ENCODE measurements at places on chromosomes 2 and 18.

GRCh38 chr2:201642086-201642578 is 1.2 kb downstream of the TMEM237 start:
- DNase-seq = no peak

DNA sequence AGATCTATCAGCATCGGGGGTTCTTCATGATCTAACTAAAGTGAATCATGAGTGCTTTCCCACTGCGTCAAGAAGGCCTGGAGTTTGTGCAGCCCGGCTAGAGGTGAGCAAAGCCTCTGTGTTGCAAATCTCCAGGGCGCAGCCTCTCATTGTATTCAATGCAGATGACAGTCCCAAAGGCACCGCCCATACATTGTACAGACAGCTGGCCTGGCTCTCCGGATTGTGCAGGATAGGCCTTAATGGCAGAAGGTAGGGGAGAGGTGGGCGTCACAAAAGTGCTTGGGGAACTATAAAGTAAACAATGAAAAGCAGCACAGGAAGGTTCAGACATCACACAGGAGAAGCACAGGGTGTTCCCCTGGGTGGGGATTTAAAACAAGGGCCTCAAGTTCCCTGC is 907 bp upstream of the GYPC start:
- no peak for DNase-seq

- peak; percentile 56 for DNase-seq
Observed at GRCh38 chr2:63399156-63399555, 189.1 kb downstream of the WDPCP start.

DNA sequence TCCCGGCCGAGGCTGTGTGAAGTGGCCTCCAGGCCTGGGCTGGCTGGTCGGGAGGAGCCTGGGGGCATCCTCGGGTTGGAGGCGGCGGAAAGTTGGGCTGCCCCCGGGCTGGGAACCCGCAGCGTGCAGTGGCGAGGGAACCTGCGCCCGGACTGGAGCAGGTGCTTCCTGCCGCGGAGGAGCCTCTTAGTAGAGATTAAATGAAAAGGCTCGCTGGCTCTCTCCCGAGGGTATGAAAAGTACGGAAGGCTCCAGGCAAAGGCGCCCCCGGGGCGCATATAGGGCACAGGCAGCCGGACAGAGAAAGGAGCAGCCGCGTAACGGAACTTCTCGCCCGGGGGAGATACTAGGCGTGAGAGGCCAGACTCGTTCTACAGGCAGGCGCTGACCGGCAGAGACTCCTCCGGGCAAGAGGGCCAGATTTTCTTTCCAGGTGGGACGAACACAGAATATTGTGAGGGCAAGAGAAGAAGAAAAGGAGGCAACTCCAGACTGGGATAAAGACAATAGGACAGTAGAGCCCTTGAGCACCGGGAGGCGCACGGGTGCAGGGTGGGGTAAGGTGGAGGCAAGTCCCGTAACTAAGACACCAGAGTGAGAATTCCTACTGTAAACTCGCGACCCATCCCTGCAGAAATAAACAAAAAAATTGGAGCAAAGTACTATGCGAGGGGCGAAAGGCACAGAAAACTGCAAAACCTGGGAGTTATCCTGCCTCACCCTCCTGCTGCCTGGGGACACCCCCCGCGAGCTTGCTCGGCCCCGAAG is 816 bp downstream of the CDH2 start:
- peak; percentile 82 for DNase-seq

DNA sequence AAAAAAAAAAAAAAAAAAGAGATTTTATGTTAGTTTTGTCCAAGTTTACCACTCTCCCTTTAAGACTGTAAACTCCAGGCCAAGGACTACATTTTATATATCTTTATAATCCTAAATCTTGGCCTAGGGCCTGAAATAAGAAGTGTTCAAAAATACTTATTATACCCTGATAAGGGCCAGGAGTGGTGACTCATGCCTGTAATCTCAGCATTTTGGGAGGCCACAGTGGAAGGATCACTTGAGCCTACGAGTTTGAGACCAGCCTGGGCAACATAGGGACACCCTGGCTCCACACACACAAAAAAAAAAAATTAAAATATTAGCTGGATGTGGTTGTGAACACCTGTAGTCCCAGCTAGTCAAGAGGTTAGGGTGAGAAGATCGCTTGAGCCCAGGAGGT is 12.7 kb downstream of the TRIP12 start:
- DNase-seq = no peak

- peak; percentile 47 for DNase-seq
Observed at GRCh38 chr2:234514099-234514498, 17.2 kb upstream of the ARL4C start.

DNA sequence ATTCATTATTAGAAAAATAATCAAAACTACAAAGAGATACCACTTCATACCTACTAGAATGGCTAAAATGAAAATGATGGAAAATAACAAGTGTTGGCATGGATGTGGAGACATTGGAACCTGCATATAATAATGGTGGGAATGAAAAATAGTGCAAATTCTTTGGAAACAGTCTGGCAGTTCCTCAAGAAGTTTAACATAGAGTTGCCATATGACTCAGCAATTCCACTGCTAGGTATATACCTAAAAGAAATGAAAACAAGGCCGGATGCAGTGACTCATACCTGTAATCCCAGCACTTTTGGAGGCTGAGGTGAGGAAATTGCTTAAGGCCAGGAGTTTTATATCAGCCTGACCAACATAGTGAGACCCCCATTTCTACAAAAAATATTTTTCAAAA is 41.6 kb upstream of the ACYP2 start:
- no peak for DNase-seq

- DNase-seq = no peak
Observed at GRCh38 chr2:3043726-3044125, 333.9 kb downstream of the EIPR1 start.

DNA sequence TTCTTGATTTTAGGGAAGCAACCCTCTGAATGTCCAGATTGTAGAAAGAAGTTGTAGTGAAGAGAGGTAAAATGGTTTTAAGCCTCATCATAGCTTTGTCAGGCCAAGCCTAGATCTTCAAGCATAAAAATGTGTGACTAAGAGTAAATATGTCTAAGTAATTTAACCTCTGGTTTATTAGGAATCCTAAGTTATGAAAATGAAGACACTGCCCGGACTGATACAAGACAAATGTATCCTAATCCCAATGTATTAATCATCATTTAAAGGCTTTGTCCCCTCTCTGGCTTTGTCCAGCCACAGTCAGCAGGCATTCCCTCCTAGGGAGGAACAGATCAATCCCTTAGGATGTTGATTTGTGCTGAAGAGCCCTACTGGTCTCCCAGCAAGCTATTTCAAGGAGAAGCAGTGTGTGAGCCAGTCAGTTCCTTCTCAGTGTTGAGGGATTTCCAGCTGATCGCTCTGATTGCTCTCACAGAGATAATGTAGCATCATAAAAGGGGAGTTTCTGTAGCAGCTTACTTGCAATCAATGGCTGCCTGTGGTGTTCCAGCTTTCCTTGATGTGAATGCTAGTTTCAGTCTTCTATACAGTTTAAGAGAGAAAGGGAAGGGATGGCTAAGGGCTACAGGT is 796.1 kb downstream of the EPHA4 start:
- no peak for DNase-seq

- no peak for DNase-seq
Observed at GRCh38 chr2:143530758-143531157, 401.5 kb downstream of the ARHGAP15 start.

DNA sequence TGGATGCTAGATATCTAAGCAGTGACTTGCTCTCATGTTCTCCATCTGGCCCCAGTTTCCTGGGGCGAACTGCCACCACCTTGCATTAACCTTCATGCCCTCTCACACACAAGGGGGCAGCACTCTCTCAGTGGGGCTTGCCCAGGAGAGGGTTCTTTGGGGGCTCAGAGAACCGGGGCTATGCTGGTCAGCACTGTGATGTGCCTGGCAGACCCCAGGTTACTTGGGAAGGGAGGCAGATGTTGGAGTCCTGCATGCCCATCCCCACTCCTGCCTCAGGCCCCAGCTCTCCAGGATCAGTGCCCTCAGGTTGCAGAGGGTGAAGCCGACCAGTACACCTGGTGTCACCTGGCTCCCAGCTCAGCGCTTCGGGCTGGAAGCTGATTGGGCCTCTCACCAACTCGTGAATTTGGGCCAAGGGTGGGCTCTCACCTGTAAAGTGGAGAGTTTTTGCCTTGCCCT is 396.2 kb upstream of the HS6ST1 start:
- no peak for DNase-seq

All from NCI-H1417 (cell line).